ENCODE measurements at places on chromosomes 12 and 14.

GRCh38 chr12:12007001-12007712, 63.6 kb upstream of the BCL2L14 start:
- no peak for DNase-seq

GRCh38 chr14:51638071-51638944, 13.4 kb upstream of the FRMD6 start:
- no peak for DNase-seq

GRCh38 chr12:89731089-89731488, 22.5 kb upstream of the ATP2B1 start:
- DNase-seq, result no peak

DNA sequence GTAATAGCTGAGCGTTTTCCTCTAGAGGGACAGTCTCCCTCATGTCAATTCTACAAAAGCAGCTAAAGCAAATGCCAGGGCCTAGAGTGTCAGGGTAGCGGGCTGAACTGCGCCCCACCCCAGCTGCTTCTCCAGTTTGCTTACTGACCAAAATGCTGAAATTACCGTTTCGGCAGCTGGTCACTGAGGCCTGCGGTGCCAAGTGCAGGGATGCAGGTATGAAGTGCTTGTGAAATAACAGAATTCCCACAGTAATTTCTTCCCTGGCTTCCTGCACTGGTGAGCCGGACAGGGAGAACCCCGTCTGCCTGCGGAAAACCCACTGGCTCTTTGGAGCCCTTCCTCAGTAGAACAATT, 19.1 kb downstream of the PSMC1 start:
- no peak for DNase-seq

- no peak for DNase-seq
Measured at GRCh38 chr12:33304176-33304575, 135.4 kb downstream of the SYT10 start.

Measured in NCI-H2171 (cell line).